IMR-90 (cell line): ENCODE measurements at places on chromosomes 4 and X. TPM values are rescaled to one million over a fixed set of nuclear protein-coding genes. Genes with fewer than 3 reads are reported as not detected.
A peak's percentile ranks its signal among the peaks of the same experiment; 100 is the strongest.

GRCh38 chr4:146507632-146508031 lies 14.1 kb downstream of the SLC10A7 start:
- DNase-seq: peak; percentile 16
- no peaks in the 10 kb centered on the region for H3K36me3 ChIP-seq
- no peak overlapping the region for H3K27ac ChIP-seq
- no peaks in the 10 kb centered on the region for H3K4me1 ChIP-seq

DNA sequence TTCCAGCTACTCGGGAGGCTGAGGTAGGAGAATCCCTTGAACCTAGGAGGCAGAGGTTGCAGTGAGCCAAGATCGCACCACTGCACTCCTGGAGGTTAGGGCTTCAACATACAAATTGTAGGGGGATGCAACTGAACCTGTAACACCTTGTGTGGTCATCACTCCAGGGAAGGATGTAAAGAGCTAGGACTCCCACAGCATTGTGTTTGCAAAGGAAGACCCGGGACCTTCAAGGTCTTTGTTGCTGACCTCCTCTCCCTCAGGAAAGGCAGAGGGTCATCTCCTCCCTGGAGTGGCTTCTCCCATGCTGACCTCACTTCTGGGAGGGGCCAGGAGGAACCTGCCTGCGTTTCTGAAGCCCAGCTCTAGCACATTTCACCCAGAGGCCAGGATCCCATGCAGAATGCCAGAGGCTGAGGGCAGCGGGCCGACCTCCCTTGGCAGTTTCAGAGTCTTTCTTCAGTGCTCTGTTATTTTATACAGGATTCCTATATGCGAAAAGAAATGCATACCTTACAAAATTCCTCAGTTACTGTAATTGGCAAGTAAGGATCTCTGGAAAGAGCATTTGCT lies 80.2 kb downstream of the HTRA3 start:
- H3K27ac ChIP-seq: no peak overlapping the region
- H3K36me3 ChIP-seq: no peaks in the 10 kb centered on the region
- no peak for DNase-seq
- H3K27me3 ChIP-seq: peaks cover 17% of the 10 kb centered on the region

GRCh38 chr4:3532751-3533422 lies 665 bp upstream of the LRPAP1 start:
- peaks cover 5% of the 10 kb centered on the region; the same call in 1 of the 2 replicates for H3K27me3 ChIP-seq
- H3K4me1 ChIP-seq: peaks cover 10% of the 10 kb centered on the region
- no peak for DNase-seq
- H3K27ac ChIP-seq: no peak overlapping the region
- peak overlapping the region; percentile 41 for H3K4me3 ChIP-seq
- H3K36me3 ChIP-seq: peaks cover 8% of the 10 kb centered on the region; the same call in 1 of the 2 replicates

- H3K4me3 ChIP-seq: no peak overlapping the region
- DNase-seq: no peak
- H3K27ac ChIP-seq: no peak overlapping the region
- no peaks in the 10 kb centered on the region for H3K36me3 ChIP-seq
- H3K4me1 ChIP-seq: no peaks in the 10 kb centered on the region
Observed at GRCh38 chr4:56668267-56668666, 12.8 kb downstream of the HOPX start.

- no peaks in the 10 kb centered on the region for H3K4me1 ChIP-seq
- H3K4me3 ChIP-seq: no peak overlapping the region
- no peaks in the 10 kb centered on the region for H3K36me3 ChIP-seq
- H3K27ac ChIP-seq: no peak overlapping the region
- no peaks in the 10 kb centered on the region for H3K27me3 ChIP-seq
- DNase-seq: no peak
Observed at GRCh38 chr4:174340714-174341113, 57.0 kb downstream of the CEP44 start.

- no peaks in the 10 kb centered on the region for H3K36me3 ChIP-seq
- H3K27ac ChIP-seq: no peak overlapping the region
- H3K27me3 ChIP-seq: no peaks in the 10 kb centered on the region
- peak; percentile 5 for DNase-seq
Observed at GRCh38 chr4:188550296-188550695, 411.1 kb downstream of the TRIML1 start.

DNA sequence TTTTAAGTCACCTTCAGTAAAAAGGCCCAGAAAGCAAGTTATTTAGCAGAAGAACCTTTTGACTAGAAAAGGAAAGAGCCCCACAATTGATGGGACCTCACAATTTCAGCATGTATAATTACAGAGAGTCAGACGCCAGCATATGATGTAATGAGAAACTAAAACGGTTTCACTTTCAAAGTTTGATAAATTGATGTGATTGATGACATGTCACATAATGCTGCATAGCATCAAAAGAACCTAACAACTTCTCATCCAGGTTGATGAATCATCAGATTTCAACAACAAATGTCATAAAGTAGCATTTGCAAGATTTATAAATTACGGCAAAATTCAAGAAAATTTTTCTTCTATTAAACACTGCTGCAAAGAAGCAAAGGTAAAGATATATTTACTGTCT lies 3.9 kb upstream of the GAR1 start:
- H3K27me3 ChIP-seq: no peaks in the 10 kb centered on the region
- no peak overlapping the region for H3K4me3 ChIP-seq
- no peak overlapping the region for H3K27ac ChIP-seq
- H3K4me1 ChIP-seq: no peaks in the 10 kb centered on the region

GRCh38 chr4:11338956-11339782 lies 89.5 kb downstream of the HS3ST1 start:
- DNase-seq: no peak
- no peaks in the 10 kb centered on the region for H3K27me3 ChIP-seq
- H3K27ac ChIP-seq: no peak overlapping the region
- H3K4me1 ChIP-seq: no peaks in the 10 kb centered on the region
- no peak overlapping the region for H3K4me3 ChIP-seq
- H3K36me3 ChIP-seq: no peaks in the 10 kb centered on the region

DNA sequence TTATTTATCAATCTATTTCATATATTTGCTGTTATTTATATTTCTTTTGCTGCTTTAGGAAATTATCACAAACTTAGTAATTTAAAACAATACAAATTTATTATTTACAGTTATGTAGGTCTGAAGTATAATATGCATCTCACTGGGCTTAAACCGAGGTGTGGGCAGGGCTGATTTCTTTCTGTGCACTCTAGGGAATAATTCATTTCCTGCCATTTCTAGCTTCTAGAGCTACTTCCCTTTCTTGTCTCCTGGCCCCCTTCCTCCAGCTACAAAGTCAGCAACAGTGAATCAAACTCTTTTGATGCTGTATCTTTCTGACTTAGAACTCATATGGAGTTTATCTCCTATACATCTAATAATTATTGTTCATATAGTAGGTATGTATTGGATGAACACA lies 303.5 kb upstream of the ARSJ start:
- H3K27ac ChIP-seq: no peak overlapping the region
- H3K27me3 ChIP-seq: no peaks in the 10 kb centered on the region
- DNase-seq: no peak
- peaks cover 3% of the 10 kb centered on the region; the same call in 1 of the 2 replicates for H3K4me1 ChIP-seq

- H3K4me1 ChIP-seq: no peaks in the 10 kb centered on the region
- H3K27me3 ChIP-seq: no peaks in the 10 kb centered on the region
- no peak overlapping the region for H3K27ac ChIP-seq
- H3K36me3 ChIP-seq: no peaks in the 10 kb centered on the region
- no peak for DNase-seq
- no peak overlapping the region for H3K4me3 ChIP-seq
Observed at GRCh38 chr4:165678236-165678935, 194.7 kb upstream of the TLL1 start.

DNA sequence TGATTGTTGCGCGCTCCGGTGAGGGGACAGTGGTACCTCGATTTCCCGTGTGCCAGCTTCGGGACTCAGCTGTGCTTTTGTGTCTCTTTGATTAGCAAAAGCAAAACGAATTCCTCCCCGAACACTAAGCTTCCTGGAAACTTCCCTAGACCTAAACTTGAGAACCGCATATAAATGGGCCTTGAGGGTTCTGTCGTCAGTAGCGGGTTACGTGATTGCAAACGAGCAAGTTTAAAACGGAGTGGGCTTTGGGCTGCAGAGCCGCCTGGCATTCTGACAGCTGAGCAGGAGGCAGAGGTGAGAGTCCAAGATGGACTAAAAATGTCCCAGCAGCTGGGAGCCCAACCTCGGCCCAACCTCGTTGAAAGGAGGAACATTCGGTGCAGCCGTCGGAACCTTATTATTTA lies 1.2 kb upstream of the TAPT1 start:
- H3K4me3 ChIP-seq: peak overlapping the region; percentile 96
- H3K27ac ChIP-seq: peak overlapping the region; percentile 60; the same call in 1 of the 2 replicates
- no peaks in the 10 kb centered on the region for H3K36me3 ChIP-seq
- no peaks in the 10 kb centered on the region; the same call in 1 of the 2 replicates for H3K4me1 ChIP-seq
- DNase-seq: peak; percentile 30

GRCh38 chr4:10437735-10438134 lies 19.5 kb downstream of the ZNF518B start:
- no peak for DNase-seq
- no peaks in the 10 kb centered on the region for H3K36me3 ChIP-seq
- H3K27ac ChIP-seq: no peak overlapping the region
- H3K4me3 ChIP-seq: no peak overlapping the region
- H3K27me3 ChIP-seq: no peaks in the 10 kb centered on the region

GRCh38 chrX:30876367-30876766 lies 12.7 kb downstream of the TAB3 start:
- no peaks in the 10 kb centered on the region for H3K27me3 ChIP-seq
- H3K36me3 ChIP-seq: no peaks in the 10 kb centered on the region
- no peaks in the 10 kb centered on the region; the same call in 1 of the 2 replicates for H3K4me1 ChIP-seq
- DNase-seq: no peak
- H3K27ac ChIP-seq: peak overlapping the region; percentile 45; the same call in 1 of the 2 replicates
- no peak overlapping the region for H3K4me3 ChIP-seq

DNA sequence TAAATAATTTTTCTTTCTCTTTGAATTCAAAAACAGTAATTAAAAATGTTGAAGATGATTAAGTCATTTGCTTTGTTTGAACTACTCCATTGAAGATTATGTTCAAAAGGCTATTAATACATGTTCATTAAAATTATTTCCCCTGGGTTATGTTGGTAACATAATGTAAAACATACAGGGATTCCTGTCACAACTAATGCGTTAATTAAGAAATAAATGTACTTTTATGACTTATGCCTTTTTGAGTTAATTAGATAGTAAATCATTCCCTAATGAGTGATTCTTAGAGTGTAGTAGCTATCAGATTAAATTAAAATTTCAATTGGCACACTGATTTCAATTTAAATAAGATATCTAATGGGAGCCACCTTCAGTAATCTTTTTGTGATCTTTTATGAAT lies 549.1 kb downstream of the ANKRD50 start:
- no peaks in the 10 kb centered on the region for H3K27me3 ChIP-seq
- DNase-seq: no peak

DNA sequence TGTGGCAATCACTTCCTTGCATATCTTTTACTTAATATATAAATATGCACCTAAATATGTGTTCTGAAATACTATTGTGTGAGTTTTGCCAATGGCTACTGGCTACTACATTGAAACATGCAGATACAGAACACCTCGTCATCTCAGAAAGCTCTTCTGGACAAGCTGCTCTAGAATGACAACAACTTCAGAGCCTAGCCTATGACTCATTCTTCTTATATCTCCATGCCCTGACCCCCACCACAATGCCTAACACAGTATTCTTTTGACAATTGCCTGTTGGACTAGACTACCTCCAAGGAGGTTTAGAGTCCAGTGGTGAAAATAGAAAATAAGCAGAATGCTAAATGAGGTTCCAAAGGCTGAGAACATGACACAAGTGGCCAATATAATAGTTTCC lies 17.6 kb upstream of the DMP1 start:
- H3K4me3 ChIP-seq: no peak overlapping the region
- no peak overlapping the region for H3K27ac ChIP-seq
- H3K27me3 ChIP-seq: no peaks in the 10 kb centered on the region

DNA sequence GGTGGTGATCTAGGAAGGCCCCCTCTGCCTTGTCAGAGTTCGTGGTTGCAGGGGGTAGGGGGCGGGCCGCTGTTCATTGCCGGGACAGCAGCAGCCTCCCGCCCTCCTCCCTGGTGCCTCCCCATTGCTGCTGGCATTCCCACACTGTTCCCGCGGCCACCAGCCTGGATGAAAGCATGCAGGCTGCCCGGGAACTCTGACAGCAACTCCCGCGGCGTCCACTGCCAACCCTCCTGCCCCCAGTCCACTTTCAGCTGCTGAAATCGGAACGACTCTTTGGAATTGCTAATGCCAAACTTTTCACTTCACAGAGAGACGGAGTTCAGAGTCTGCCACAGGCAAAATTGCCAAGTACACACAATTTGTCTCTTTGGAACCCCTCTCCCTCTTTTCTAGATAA lies 121.9 kb downstream of the BEND2 start:
- no peak overlapping the region for H3K4me3 ChIP-seq
- DNase-seq: no peak
- H3K4me1 ChIP-seq: no peaks in the 10 kb centered on the region
- no peaks in the 10 kb centered on the region for H3K27me3 ChIP-seq
- H3K27ac ChIP-seq: no peak overlapping the region
- no peaks in the 10 kb centered on the region for H3K36me3 ChIP-seq

DNA sequence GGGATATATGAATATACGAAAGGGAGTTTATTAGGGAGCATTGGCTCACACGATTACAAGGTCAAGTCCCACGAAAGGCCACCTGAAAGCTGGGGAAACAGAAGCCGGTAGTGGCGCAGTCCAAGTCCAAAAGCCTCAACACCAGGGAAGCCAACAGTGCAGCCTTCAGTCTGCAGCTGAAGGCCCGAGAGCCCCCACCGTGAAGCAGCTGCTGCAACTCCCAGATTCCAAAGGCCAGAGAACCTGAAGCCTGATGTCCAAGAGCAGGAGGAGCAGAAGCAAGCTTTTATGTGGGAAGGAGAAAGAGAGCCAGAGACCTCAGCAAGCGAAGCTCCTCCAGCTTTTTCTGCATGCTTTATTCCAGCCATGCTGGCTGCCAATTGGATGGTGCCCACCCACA lies 275.8 kb downstream of the PTTG2 start:
- H3K4me3 ChIP-seq: no peak overlapping the region
- no peaks in the 10 kb centered on the region for H3K4me1 ChIP-seq
- peaks cover 15% of the 10 kb centered on the region for H3K27me3 ChIP-seq
- no peak overlapping the region for H3K27ac ChIP-seq
- no peaks in the 10 kb centered on the region for H3K36me3 ChIP-seq

DNA sequence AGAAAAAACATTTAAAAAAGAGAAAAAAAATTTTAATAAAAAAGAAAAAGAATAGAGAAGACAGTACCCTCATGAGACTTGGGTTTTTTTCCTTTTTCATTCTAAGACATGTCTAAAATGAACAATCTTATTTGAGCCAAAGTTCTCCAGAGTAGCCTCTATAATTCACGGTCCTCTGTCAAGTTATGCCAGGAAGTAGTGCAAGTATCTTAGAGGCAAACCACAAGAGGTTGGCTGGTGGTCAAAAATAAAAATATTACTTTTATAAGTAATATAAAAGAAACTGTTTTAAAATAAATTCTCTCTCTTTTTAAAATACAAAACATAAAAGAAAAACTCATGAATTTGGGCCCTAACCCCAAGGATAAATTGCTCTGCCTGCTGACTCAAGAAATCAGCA lies 26.5 kb downstream of the HNRNPDL start:
- no peaks in the 10 kb centered on the region for H3K27me3 ChIP-seq
- no peaks in the 10 kb centered on the region for H3K36me3 ChIP-seq
- H3K27ac ChIP-seq: no peak overlapping the region
- no peaks in the 10 kb centered on the region for H3K4me1 ChIP-seq
- no peak overlapping the region for H3K4me3 ChIP-seq

EFNB1 gene
- 17.8 and 17.9 TPM in 2 replicates for total RNA-seq

ODAPH gene
- total RNA-seq: not detected in 2 replicates

MAGEA8 gene
- total RNA-seq: not detected in 2 replicates

CENPU gene
- 13.6 and 26.7 TPM in 2 replicates for total RNA-seq

JADE3 gene
- 4.4 and 4.7 TPM in 2 replicates for total RNA-seq

SLC25A5 gene
- total RNA-seq: 216 and 282 TPM in 2 replicates

G3BP2 gene
- 183 and 306 TPM in 2 replicates for total RNA-seq
